ENCODE measurements at places on chromosomes 3 and 15. TPM values are rescaled to one million over a fixed set of nuclear protein-coding genes. Genes with fewer than 3 reads are reported as not detected.

CLK3 gene
- 245 TPM for total RNA-seq

SI gene
- total RNA-seq, result 1.6 TPM

INTS14 gene
- 34.8 TPM for total RNA-seq

INO80 gene
- total RNA-seq, result 28.8 TPM

CMTM8 gene
- total RNA-seq, result 39.2 TPM

GRCh38 chr3:181701096-181701495 lies 10.6 kb upstream of the SOX2 start:
- no peak overlapping the region for H3K27ac ChIP-seq
- H3K36me3 ChIP-seq, result no peaks in the 10 kb centered on the region
- no peak for DNase-seq
- peaks cover 100% of the 10 kb centered on the region for H3K27me3 ChIP-seq
- peaks cover 15% of the 10 kb centered on the region for H3K4me1 ChIP-seq
- no peak overlapping the region for H3K4me3 ChIP-seq

DNA sequence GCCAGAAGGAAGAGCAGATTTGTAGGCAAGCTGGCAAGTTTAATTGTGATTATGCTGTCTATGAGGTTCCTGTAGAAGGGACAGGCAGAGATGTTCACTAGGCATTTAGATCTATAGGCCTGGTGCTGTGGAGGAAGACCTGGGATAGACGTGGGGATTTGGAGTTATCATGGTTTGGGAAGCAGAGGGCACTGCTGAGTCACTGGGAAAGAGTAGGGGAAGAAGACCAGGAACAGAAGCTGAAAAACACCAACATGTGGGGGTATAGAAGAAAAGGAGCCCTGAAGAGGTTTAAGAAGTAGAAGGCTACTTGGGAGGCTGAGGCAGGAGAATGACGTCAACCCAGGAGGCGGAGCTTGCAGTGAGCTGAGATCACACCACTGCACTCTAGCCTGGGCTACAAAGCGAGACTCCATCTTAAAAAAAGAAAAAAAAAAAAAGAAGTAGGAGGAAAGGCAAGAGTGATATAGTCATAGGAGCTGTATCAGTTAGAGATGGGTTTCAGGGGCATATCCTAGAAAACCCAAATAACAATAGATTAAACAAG lies 19.3 kb downstream of the GRK7 start:
- no peaks in the 10 kb centered on the region for H3K27me3 ChIP-seq
- no peaks in the 10 kb centered on the region for H3K36me3 ChIP-seq
- H3K4me1 ChIP-seq, result no peaks in the 10 kb centered on the region
- no peak overlapping the region for H3K4me3 ChIP-seq
- DNase-seq, result no peak

- no peak overlapping the region for H3K4me3 ChIP-seq
- no peaks in the 10 kb centered on the region for H3K27me3 ChIP-seq
- H3K27ac ChIP-seq, result no peak overlapping the region
These were observed 31.5 kb downstream of the ESYT3 start for GRCh38 chr3:138465925-138466324.

DNA sequence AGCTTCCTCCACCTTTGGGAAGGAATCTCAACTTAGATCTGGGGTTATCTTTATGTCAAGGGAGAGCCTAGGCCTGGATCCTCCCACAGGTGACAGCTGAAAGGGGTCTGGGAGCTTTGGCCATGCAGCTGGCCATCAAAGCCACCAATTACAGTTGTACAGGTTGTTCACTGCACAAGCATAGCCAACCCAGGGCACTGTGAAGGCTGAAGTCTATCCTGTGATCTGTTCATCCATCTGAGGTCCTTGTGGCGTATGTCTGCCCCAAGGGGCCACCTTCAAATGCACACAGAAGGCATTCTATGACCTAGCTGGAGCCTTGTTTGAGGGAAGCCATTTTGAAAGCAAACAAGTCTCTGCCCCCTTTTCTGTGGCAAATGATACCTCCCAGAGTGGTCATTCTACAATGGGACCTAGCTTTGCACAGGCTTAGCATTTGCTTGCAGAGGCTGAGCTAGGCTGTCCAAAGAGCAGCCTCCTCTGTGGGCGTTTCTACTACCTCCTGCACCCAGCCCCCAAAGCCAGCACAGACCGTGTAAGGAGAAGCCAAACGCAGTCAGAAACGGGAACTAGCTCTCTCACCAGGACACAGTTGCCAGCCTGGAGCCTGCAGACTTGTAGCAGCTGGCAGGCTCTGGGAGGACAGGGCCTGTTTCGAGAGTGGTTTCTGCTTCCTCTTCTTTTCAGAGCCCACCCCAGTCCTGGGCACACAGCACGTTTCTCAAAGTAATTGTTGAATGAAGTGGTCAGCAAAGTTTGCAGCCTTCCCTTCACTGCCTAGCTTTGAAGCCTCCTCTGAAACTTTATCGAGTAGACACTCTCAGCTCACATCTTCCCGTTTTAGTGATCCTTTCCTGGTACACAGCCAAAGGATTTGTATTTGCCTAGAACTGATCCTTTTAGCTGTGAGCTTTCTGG lies 157.3 kb upstream of the SMAD3 start:
- peak; percentile 42 for DNase-seq
- peaks cover 17% of the 10 kb centered on the region for H3K4me1 ChIP-seq
- peak overlapping the region; percentile 63 for H3K27ac ChIP-seq
- no peak overlapping the region for H3K4me3 ChIP-seq
- no peaks in the 10 kb centered on the region for H3K27me3 ChIP-seq

- no peak overlapping the region for H3K4me3 ChIP-seq
- H3K36me3 ChIP-seq, result no peaks in the 10 kb centered on the region
- H3K27me3 ChIP-seq, result no peaks in the 10 kb centered on the region
- DNase-seq, result no peak
- H3K4me1 ChIP-seq, result no peaks in the 10 kb centered on the region
These were observed 60.9 kb upstream of the MAGI1 start for GRCh38 chr3:66099541-66100065.

DNA sequence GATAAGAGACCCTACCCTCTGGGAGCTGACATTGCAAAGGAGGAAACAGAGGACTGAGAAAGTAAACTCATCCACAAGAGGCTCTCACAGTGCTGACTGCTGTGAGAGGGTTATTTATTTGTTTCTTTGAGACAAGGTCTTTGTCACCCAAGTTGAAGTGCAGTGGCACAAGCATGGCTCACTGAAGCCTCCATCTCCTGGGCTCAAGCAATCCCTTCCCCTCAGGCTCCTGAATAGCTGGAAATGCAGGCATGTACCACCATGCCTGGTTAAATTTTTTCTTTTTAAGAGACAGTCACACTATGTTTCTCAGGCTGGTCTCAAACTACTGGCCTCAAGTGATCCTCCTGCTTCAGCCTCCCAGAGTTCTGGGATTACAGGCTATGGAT lies 52.8 kb downstream of the FBLN2 start:
- H3K27ac ChIP-seq, result no peak overlapping the region
- H3K36me3 ChIP-seq, result no peaks in the 10 kb centered on the region

DNA sequence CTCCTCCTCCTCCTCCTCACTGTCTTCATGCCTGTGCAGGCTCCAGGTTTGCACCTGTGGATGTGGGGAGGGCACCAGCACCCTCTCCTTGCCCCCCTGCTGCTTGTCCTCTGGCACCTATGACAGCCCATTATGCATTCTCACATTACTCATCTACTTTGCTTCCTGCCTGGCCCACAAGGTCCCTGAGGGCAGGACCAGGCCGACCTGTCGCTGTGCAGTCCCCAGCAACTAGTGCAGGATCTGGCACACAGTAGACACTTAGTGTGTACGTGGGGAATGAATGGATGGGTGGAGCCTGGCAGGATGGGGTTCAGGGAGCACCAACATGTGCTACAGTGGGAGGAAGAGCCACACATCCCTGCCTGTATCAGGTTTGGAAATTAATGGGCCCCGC lies 58.3 kb upstream of the TMEM115 start:
- no peak for DNase-seq
- H3K4me3 ChIP-seq, result no peak overlapping the region
- H3K27ac ChIP-seq, result no peak overlapping the region

GRCh38 chr3:130850044-130850797 lies 43.7 kb upstream of the ATP2C1 start:
- DNase-seq, result no peak
- H3K36me3 ChIP-seq, result no peaks in the 10 kb centered on the region
- no peak overlapping the region for H3K27ac ChIP-seq
- H3K27me3 ChIP-seq, result no peaks in the 10 kb centered on the region
- peaks cover 5% of the 10 kb centered on the region for H3K4me1 ChIP-seq

- H3K27me3 ChIP-seq, result no peaks in the 10 kb centered on the region
- peaks cover 25% of the 10 kb centered on the region for H3K4me1 ChIP-seq
- DNase-seq, result no peak
- H3K36me3 ChIP-seq, result no peaks in the 10 kb centered on the region
These were observed 387 bp upstream of the VPS33B start for GRCh38 chr15:91022832-91023129.

DNA sequence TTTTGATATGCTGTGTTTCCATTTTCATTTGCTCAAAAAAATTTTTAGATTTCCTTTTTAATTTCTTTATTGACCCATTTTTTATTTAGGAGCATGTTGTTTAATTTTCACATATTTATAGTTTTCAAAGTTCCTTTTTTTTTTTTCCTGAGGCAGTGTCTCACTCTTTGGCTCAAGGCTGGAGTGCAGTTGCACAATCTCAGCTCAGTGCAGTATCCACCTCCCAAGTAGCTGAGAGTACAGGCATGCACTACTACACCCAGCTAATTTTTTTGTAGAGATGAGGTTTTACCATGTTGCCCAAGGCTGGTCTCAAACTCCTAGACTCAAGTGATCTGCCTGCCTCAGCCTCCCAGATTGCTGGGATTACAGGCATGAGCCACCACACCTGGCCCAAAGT lies 36.2 kb downstream of the PFN2 start:
- H3K4me1 ChIP-seq, result no peaks in the 10 kb centered on the region
- no peak for DNase-seq
- no peak overlapping the region for H3K27ac ChIP-seq
- H3K36me3 ChIP-seq, result no peaks in the 10 kb centered on the region

GRCh38 chr3:132837615-132838014 lies 115.4 kb upstream of the NPHP3 start:
- no peak overlapping the region for H3K27ac ChIP-seq
- H3K4me3 ChIP-seq, result no peak overlapping the region
- H3K36me3 ChIP-seq, result no peaks in the 10 kb centered on the region
- no peaks in the 10 kb centered on the region for H3K27me3 ChIP-seq
- no peak for DNase-seq

DNA sequence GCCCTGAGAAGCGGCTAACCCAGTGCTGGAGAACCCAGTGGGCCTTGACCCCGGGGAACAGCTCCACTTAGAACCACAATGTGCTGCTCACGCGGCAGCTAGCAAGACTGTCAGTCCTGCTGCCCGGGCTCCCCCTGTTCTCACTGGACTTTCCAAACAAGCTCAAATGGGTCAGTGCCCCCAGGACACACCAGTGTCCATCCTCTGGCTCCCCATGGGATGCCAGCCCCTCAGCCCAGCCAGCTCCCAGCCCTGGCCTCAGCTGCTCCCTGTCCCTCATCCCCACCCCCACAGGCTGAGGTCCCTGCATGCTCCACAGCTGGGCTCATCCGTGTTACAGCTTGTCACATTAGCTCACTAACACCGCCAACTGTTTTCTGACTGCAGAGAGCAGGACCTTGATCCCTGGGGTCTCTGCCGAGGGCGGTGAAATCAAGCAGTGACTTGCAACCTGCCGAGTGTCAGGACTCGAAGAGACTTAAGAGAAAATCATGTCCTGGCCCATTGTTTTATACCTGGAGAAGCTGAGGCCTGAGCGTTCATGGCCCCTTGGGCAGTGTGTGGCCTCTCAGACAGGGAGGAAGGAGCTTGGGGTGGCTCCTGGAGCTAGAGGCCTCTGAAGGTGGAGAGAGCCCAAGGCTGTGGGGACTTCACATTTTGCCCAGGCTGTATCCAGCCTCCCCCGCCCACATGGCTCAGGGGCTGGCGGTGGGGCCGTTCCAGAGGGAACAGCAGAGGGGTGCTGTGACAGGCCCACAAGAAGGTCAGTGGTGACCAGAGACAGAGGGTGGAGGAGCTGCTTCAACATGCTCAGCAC lies 157.5 kb downstream of the MEGF11 start:
- no peak overlapping the region for H3K27ac ChIP-seq
- no peaks in the 10 kb centered on the region for H3K4me1 ChIP-seq
- no peaks in the 10 kb centered on the region for H3K36me3 ChIP-seq
- DNase-seq, result no peak
- H3K4me3 ChIP-seq, result no peak overlapping the region

- H3K4me1 ChIP-seq, result no peaks in the 10 kb centered on the region
- H3K27me3 ChIP-seq, result no peaks in the 10 kb centered on the region
- no peak overlapping the region for H3K27ac ChIP-seq
- H3K4me3 ChIP-seq, result no peak overlapping the region
These were observed 153.8 kb upstream of the AZI2 start for GRCh38 chr3:28502397-28502937.

DNA sequence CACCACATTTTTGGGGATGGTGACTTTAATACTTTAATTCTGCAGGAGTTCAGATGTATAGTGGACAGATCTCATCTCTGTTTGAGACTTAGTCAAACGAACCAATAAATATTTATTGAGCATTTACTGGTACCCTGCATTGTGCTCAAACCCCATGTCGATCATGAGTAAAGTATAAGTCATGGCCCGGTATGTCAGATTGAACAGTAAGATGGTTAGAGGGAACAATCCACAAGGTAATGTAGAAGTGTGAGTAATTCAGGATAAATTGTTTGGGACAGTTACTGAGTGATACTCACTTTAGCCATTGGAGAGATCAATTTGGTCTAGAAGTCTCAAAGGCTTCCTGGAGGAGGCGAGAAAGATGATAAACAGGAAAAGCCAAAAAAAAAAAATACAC lies 265.5 kb upstream of the C2CD4B start:
- no peak for DNase-seq
- H3K27ac ChIP-seq, result peak overlapping the region; percentile 18
- no peaks in the 10 kb centered on the region for H3K27me3 ChIP-seq
- no peaks in the 10 kb centered on the region for H3K36me3 ChIP-seq
